OCI-LY7 (cell line): ENCODE measurements at places on chromosomes 16 and 17.
A peak's percentile ranks its signal among the peaks of the same experiment; 100 is the strongest.

- DNase-seq: peak; percentile 88
These were observed 5.9 kb upstream of the UBE2O start for GRCh38 chr17:76458580-76459490.

- DNase-seq: no peak
These were observed 95.6 kb upstream of the CDYL2 start for GRCh38 chr16:80899809-80900592.

- no peak for DNase-seq
These were observed 15.2 kb upstream of the TMEM114 start for GRCh38 chr16:8605554-8605953.

DNA sequence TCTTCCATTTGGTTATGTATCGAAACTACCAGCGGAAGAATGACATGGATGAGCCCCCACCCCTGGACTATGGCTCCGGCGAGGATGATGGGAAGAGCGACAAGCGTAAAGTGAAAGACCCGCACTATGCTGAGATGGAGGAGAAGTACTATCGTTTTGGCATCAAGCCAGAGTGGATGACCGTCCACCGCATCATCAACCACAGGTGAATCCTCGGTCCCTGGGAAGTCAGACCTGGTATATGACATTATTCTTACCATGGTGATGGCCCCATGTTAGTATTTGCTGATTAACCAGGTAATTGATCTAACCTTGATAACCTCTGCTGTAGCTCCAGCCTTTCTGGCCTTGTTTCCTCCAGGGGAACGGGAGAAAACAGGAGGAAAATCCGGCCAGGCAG lies 8.5 kb downstream of the CHD3 start:
- DNase-seq: no peak

GRCh38 chr17:82388922-82389283 lies 17.3 kb downstream of the UTS2R start:
- DNase-seq: no peak

DNA sequence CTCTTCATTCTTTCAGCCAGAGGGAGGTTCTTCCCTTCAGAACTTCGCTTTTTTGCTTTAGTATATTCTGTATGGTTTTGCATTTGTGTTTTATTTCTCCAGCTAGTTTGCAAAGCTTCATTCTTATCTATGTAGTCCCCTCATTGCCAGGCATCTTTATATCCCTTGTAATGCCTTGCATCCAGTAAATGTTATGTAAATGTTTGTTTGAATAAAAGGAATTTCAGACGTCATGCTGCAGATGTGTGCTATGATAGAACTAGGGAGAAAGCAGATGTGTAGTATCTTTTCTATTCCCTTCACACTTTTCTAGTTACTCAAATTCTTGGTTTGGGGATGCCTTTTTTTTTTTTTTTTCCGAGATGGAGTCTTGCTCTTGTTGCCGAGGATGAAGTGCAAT lies 62.6 kb upstream of the RASL10B start:
- DNase-seq: no peak

DNA sequence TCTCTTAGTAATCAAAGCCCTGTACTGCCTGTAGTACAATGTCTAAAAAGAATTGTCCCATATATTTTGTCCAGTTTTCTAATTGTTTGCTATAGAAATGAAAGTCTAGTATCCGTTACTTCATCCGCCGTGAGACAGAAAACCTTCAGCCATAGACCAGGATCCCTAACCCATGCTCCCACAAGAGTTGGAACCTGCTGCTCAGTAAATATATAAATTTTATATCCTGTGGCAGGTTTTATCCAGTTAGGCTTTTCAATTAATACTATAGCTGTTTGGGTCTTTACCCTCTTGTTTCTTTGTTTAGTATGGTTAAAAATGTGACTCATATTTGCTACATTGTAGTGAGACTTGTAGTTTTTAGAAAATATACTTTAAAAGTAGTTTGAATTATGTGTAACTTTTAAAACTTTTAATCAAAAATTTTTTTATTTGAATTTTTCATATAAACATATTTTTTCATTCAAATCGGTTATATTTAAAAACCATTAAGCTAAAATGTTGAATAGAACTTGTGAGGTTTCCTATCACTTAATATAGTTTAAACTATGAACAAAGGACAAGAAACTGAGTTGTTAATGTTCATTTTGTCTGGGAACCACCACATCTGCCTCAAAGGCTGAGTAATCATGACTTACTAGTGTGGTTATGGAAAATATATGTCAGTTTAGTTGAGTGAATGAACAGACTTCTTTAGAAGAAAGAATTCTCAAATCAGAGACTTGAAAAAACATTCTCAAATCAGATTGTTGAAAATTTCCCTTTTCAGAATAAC lies 54.8 kb downstream of the VMP1 start:
- DNase-seq: no peak

DNA sequence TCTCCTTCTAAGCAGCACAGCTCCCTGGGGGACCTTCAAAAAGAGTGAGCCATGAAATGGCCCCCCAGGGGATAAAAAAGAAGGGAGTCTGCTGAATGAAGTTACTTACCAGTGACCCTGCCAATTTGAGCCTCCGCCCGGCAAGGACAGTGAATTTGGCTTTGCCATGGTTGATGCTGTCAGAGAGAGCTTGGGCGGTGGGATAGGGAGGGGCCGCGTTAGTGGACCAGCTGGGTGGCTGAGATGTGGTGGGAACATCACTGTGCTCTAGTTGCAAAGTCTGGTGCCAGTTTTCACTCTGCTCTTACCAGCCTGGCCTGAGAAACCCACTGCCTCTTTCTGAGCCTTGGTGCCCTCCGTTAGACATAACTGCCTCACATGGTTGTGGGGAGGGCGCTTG lies 114.6 kb downstream of the MRM1 start:
- no peak for DNase-seq

DNA sequence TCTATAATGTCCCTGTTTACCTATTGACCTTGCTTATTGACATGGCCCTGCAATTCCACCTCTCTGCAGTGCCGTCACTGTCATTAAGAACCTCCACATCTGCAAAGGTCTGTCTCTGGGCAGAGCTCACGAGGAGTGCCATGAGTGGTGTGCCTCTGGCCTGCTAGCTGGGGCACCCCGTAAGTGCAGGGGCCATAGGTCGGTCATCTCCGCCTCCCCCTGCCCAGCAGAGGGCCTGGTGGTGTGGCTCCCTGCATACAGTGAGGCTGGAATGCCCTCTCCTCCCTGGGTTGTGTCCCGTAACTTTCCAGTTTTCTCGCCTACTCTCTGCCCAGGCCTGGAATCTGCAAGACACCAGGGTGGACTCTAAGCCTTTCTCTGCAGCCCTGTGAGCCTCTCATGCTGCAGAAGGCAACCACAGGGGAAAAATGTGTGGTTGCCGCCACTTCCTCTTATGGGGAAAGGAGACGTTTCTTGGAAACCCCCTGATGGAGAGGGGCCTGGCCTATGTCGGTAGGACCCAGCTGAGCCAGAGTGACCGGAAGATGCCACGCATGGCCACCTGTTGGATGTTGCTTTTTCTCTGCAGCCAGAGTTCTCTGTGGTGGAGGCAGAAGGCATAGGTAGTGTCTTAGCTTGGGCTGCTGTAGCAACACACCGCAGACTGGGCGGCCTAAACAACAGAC lies 2.7 kb upstream of the SNX20 start:
- DNase-seq: peak; percentile 34
